ENCODE measurements at places on chromosomes 13 and 19. TPM values are rescaled to one million over a fixed set of nuclear protein-coding genes. Genes with fewer than 3 reads are reported as not detected.

GSX1 gene
- total RNA-seq = not detected

KLK8 gene
- total RNA-seq = not detected

AZU1 gene
- 1.1 TPM for total RNA-seq

OR4F17 gene
- total RNA-seq = not detected

FGF9 gene
- total RNA-seq = 14.3 TPM

CKM gene
- 2,391 TPM for total RNA-seq

C1QTNF9 gene
- 0.83 TPM for total RNA-seq

LIPE gene
- total RNA-seq = 54.9 TPM

MBD3L3 gene
- total RNA-seq = not detected

NLRP11 gene
- not detected for total RNA-seq

ZNF565 gene
- total RNA-seq = 4.0 TPM

- no peak for DNase-seq
Measured at GRCh38 chr19:56269348-56269747, 3.2 kb upstream of the EDDM13 start.

DNA sequence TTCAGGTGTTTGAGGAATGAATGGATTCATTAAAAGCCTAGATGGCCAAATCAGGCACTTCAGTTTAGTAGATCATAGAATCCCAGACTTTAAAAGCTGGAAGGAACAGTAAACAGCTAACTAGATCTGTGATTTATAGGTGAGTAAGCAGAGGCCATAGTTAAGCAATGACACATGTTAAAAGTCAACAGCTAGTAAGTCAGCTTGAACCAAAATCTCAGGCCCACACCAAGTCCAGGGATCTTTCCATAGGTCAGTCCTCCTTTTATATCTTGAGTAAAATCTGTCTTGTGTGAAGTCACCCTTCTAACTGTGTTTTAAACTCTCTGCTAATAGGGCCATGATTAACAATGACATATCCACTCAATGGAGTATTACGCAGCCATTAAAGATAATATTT is 275.5 kb upstream of the SOX21 start:
- DNase-seq = no peak

- DNase-seq = no peak
Measured at GRCh38 chr19:42086770-42087550, 11.0 kb downstream of the ZNF574 start.

DNA sequence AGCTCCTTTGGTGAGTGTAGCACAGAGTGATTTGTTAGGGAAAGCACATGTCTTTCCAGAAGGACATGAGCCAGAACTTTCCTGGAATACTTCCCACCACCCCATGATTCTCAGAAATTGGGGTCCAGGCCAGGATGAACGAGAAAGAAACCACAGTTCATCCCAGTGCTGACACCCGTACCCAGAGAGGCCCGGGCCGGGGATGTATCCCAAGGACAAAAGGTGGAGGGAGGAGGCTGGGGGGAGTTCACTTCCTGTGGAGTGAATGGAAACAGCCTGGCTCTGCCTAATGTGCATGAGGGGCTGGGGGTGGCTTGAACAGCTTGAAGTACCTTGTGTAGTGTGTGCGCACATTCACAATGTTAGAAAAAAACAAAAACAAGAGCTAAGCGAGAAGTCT is 47.5 kb downstream of the CDADC1 start:
- DNase-seq = no peak

GRCh38 chr19:2016041-2016807 is 710 bp upstream of the BTBD2 start:
- peak; percentile 84 for DNase-seq

- DNase-seq = no peak
Measured at GRCh38 chr19:10219678-10220077, 11.5 kb downstream of the S1PR2 start.

DNA sequence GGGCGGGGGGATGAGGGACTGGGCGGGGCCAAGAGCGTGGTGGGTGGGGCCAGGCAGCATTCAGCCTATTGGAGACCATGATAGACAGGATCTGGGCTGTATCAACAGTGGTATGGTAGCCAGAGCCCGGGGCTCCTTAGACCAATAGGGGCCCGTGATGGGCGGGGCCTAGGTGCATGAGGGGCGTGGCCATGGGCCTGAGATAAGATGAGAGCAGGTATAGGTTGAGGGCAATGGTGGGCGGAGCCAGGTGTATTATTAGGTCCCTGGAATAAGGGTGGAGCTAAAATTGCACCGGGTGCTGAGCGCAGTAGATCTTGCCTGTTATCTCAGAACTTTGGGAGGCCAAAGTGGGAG is 5.3 kb downstream of the ABCA7 start:
- DNase-seq = no peak

DNA sequence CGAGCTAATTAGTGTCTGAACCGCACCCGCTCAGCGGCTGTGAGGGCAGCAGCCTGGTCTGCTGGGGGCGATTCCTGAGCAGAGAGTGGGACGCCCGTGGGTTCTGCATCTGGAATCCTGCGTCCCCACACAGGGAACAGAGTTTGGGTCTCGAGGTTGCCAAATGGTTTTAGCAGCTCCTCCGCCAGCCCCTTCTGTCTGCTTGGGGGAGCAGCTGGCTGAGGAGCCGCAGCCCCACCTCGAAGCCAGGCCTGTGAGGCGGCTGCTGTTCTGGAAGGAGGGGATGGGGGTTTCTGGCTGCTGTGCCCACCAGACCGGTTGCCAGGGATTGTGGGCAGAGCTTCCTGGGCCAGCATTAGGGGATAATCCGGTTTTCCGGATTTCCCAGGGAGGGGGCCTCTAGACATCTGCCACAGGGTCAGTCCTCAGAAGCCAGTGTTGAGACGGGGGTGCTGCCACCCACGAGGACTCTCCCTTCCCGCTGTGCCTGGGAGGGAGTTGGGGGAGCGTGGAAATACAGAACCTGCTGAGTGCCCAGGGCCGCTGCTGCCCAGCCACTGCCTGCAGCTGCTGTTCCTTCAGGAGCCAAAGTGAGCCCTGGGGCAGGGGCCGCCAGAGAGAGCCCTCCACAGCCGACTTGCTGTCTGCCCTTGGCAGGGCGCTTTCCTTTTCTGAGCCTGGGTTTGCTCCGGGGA is 2.0 kb downstream of the CDC34 start:
- DNase-seq = no peak

DNA sequence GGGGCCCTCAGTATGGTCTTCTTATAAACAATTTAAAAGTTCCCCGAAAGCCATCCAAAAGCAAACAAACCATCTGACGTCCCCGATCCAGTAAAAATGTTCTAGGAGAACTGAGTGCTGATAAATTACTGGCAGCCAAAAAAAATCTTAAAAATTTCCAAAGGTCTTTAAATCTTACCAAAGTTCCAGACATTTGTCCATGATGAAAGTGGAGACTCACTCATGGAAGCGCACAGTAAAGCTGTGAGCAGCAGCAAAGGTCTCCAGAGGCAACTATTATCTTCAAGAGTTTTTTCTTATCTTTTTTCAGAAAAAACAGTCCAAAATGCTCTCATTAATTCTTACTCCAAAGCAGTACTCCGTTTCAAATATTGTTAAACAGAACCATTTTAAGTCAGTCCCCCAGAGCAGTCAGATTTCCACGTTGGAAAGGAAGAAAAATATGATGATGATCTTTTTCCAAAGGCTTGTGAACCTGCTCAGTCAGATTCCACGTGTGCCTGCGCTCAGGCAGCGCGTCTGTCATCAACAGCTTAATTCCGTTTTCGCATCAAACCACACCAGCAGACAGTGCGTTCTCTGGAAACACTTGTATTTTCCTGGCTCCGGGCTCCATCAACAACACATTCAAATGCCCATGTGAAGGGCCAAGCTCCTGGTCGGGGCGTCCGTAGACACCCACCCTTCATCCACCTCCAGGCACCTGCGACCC is 85.4 kb downstream of the COL4A1 start:
- DNase-seq = no peak

DNA sequence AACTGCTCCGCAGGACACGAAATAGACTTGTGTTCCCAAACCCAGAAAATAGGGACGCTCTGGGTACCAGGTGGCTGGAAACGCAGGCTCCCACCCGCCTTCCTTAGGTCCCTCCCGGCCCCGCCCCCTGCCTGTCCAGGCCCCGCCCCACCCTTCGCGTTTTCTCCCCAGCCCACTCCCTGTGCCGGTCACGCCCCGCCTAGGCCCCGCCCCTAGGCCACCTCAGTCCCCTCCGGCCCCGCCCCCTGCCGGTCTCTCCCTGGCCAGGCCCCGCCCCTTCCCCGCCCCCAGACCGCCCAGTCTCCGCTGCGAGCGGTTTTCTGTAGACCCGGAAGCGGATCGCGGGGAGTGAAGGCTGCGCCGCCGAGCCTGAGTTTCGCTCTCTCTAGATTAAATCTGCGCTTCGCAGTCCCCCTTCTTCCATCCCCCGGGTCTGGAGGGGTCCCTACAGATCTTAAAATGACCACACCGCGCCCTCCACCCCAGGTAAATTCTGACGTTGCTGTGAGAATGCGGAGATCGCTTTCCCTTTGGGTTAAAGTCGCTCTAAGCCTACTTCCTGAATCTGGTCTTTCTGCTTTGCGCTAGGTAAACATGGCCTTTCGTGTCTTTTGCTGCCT is 3.7 kb upstream of the ZNF665 start:
- peak; percentile 98 for DNase-seq

GRCh38 chr19:48746738-48747575 is at the start of gene IZUMO1:
IZUMO1 (minus strand) TSS chr19:48746909; CDS start chr19:48745859, 1,050 bp downstream.
- DNase-seq = peak; percentile 85

- DNase-seq = no peak
Measured at GRCh38 chr13:24306632-24307031, 2.7 kb upstream of the C1QTNF9 start.

- no peak for DNase-seq
Measured at GRCh38 chr19:36939153-36939552, 23.0 kb downstream of the ZNF568 start.

- DNase-seq = no peak
Measured at GRCh38 chr13:28983641-28984040, 163.5 kb downstream of the MTUS2 start.

DNA sequence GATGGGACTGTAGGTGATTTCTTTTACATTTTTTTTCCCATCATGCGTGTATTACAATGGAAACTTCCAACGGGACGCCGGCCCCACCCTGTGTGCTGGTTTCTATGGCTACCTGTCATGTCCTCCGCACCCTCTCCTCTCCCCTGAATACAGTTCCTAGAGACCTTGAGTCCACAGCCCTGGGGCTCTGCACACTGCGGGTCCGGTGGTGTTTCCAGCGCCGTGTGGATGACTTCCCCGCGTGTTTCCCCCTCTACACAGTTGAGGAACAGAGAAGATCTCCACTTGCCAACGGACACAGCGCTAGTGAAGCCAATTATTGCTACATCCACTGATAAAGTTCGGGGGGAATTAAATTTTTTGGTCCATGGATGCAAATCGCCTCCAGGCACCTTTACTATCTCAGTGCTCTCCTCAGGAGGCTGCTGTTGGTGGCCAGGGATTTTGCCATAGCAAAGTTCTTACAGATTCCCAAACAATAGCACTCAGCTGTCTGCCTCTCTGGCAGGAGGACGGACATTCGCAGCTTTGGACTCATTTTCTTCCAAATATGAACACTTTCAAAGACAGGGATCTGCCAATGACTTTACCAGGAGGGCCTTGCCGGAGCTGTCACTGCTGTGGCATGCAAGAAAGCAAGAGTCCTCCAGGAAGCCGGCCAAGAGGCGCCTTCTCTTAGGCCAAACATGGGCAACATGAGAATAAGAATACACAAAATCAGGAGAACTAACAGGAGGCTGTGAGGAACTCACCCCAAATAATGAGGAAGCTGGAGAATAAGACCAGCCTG is 39.3 kb upstream of the GAS6 start:
- peak; percentile 65 for DNase-seq

- DNase-seq = no peak
Measured at GRCh38 chr19:7746903-7747884, at the start of gene CD209. CD209 (minus strand) TSS chr19:7747534; CDS start chr19:7747511, 23 bp downstream.

DNA sequence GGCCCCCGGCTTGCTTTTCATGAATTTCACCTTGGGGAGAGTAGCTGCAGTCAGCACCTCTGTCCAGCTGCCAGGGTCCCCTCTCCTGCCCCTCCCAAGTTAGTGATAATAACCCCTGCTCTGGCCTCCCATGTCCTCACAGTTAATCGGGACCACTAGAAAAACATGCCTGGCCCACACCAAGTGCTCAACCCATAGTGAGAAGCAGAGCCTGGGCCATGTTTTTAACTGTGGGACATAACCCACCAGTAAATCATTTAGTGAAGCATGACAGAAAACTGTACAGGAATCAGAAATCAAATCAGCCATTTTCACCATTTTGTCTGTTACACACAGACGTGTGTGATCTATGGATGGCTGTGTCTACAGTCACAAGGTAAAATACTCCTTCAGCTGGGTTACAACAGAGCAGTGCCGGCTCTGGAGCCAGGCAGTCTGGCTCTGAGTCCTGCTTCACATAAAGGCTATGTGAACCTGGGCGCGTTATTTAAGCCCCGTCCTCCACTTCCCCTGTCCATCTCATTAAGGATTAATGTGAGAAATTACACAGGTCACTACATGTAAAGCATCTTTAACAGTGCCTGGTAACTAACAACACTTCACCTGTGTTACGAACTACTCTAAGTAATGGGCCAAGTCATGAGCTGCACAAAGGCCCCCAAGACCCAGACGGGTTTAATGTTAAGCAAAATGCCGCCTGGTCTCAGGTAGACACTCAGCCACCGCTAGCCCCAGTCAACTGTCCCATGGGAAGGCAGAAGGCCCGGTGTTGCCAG is 7.6 kb upstream of the ECH1 start:
- DNase-seq = no peak

- no peak for DNase-seq
Measured at GRCh38 chr13:112910016-112910415, 59.0 kb upstream of the MCF2L start.

DNA sequence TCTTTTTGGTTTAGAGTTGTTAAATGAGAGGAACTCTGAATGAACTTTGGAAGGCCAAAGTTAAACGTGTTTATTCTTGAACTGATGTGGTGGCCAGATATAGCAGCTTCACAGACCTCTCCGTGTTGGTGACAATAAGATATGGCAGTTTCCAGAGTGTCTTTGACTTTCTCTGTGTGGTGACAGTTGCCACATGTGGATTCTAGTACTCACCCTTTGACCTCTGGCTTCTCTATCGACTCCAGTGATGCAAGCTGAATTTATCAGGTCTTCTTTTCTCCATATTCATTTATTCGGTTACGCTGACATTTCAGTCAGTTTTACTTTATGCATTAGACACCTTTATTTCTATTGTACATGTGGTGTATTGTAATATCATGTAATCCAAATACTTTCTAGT is 1469.5 kb downstream of the SLITRK1 start:
- DNase-seq = no peak

GRCh38 chr13:43749503-43749902 is 37.3 kb downstream of the ENOX1 start:
- no peak for DNase-seq
